Stimulated activated CD8-positive, alpha-beta memory T cell treated with anti-CD3 and anti-CD28 coated beads, Interleukin-15, amount 100 ng/mL, for 1 hour (primary cell): ENCODE measurements at places on chromosomes 11 and 22.

- no peak for DNase-seq
These were observed 29.8 kb downstream of the JAM3 start for GRCh38 chr11:134098566-134099184.

DNA sequence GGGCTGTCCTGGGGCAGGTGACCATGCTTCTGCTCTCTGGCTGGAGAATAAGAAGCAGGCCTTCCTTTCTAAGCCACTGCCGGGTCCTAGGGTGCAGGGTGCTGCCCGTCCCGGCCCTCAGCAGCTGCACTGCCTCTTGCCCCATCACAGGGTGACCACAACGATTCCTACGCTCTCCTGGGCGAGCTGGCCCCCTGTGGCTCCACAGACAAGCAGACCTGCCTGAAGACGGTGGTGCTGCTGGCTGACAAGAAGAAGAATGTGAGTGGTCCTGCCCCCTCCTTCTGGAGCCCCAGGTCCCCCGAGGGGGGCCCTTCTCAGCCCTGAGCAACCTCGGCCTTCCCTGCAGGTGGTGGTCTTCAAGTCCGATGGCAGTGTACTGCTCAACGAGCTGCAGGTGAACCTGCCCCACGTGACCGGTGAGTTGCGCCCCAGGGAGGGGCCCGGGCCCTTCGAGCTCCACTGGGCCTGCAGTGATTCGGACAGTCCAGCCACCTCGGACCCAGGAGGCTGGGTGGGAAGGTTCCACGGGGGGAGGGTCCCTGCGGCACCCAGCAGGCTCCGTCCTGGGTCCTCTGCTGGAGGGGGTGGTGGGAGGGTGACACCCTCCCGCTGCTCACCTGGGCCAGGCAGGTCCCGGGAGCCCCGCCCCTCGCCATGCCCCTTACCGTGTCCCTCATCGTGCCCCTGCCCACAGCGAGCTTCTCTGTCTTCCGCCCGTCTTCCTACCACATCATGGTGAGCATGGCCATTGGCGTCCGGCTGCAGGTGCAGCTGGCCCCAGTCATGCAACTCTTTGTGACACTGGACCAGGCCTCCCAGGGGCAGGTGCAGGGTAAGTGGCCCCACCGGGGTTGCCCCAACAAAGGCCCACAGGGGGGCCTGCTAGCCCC is 8.3 kb downstream of the MUC2 start:
- no peak for DNase-seq

DNA sequence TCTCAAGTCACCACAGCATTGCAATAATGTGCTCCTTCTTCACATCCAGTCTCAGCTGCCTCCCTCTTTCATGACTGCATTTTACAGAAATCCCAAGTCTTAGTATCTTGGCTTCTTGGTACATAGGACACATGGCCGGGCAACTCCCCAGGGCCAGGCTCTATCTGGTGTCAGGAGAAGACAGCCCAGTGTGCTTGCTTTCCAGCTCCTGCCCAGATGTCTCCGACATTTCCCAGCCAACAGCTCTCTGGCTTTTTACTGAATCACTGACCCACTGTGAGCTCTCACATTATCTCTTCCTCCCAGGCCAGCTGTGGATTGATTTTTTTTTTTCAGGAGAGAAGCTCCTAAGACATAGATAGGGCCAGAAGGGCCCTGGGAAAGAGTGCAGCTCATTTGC is 346.0 kb upstream of the C11orf87 start:
- DNase-seq: no peak

- no peak for DNase-seq
These were observed 20.9 kb downstream of the TSKU start for GRCh38 chr11:76803811-76804600.

- no peak for DNase-seq
These were observed 69.2 kb upstream of the INCENP start for GRCh38 chr11:62054484-62055121.

DNA sequence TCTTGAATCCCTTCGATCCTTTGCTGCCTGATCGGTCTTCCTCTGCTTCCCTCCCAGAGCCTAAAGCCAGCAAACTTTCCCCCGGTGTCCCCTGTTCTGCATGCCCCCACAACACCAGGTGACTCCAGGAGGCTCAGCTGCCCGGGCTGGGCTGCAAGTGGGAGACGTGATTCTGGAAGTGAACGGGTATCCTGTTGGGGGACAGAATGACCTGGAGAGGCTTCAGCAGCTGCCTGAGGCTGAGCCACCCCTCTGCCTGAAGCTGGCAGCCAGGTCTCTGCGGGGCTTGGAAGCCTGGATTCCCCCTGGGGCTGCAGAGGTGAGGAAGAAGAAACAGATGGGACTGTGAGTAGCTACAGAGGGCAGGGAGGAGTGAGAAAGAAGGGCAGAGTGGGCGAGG is 3.6 kb downstream of the NHERF4 start:
- no peak for DNase-seq

DNA sequence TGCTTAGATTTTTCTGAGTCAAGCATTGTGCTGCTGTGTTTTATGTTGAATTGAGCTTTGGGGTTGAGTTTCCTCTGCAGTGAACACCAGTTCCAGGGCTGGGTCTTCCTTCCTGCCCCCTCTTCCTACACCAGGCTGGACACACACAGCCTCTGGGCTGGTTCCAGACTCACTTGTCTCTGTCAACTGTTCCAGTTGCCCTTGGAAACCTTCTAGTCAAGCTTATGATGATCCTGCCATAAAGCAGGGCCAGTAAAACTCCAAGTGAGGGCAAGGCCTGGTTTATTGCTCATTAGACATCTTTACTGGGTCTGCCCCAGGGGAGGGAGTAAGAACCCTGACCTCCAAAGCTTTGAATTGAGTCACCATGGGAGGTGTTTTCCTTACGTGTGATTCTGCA is 61.1 kb downstream of the KIAA1671 start:
- DNase-seq: no peak

DNA sequence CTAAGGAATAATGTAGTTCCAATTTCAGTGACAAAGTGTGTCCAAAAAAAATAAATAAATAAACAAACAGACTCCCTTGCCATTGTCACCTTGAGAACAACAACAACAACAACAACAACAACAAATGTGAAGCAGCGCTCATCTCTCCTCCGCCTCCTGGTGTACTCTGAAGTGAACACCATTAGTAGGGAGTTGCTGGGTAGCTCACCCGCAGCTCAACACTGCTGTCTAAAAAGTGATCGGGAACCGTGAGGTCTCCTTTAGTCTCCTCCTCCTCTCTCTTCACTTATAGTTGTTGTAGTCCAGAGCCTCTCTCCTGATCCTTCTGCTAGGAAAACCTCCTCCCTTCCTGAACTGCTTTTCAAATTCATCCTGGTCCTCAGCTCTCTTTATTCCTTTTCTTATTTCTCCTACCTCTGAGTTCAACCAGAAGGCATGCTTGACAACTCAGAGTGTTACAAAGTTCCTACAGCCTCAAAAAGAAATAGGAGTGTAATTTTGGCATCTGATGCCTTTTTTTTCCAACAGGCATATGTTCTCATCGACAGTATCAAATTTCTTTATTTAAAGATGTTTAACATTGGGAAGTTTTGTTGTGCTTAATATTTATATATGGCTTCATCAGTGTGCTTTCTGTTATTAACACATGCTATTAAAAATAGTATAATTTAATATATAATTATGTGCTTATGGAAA is 215.1 kb downstream of the PGR start:
- DNase-seq: no peak

GRCh38 chr11:9738116-9738515 is 74.2 kb downstream of the SWAP70 start:
- no peak for DNase-seq

- DNase-seq: no peak
These were observed 13.0 kb downstream of the SPATA19 start for GRCh38 chr11:133832096-133832990.
